Stimulated activated CD8-positive, alpha-beta memory T cell treated with anti-CD3 and anti-CD28 coated beads, Interleukin-7, amount 100 ng/mL, for 1 hour (primary cell): ENCODE measurements at places on chromosomes 2 and 18.

GRCh38 chr2:219167997-219168396 is 1.8 kb downstream of the SLC23A3 start:
- no peak for DNase-seq

GRCh38 chr2:221377066-221377465 is 195.0 kb downstream of the EPHA4 start:
- DNase-seq = no peak

DNA sequence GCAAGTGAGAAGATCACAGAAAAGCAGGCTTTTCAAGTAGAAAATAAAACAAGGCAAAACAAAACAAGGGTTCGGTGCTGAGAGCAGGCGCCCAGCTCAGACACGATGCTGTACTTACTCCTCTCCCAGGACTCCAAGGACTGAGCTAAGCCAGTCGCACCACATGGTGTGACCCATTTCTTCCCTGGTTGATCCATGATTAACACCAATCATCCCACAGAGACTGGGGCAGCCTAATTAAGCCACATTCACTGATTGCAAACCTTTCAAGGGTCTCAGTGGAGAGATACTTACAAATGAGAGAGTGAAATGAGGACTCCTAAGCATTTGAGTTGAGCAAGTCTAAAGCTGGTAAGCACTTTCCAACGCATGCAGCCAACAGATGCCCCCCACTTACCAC is 155.2 kb downstream of the MYO5B start:
- no peak for DNase-seq

- no peak for DNase-seq
Observed at GRCh38 chr18:63346031-63346430, 21.0 kb downstream of the KDSR start.

DNA sequence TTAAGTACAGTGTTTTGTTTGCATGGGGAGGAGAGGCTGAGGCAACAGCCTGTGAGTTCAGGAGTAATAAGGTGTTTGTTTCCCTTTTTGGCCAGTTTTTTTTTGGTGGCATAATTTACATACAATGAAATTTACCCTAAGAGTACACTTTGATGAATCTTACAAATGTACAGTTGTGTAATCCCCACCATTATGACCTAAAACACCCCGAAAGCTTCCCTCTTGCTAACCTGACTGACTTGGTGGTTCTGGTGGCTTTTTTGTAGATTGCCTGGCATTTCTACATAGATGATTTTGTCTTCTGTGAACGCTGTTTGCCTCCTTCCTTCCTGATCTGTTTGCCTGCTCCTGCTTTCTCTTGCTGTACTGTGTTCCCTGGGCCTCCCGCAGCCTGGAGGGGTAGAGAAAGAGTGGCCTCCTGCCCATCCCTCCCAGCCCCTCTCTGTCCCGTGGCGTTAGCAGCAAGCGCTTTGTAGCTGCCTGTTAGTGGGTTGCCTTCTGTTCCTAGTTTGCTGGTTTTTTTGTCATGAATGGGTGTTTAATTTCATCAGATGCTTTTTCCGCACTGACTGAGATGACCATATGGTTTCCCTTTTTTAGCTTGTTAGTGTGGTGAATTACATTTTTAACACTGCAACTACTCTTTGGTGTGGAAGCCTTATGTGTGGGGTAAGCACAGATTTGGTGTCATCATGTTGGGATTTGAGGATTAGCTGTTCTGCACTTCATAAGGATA is 32.1 kb downstream of the ASAP2 start:
- no peak for DNase-seq

GRCh38 chr2:134252092-134252750 is 1.7 kb upstream of the MGAT5 start:
- no peak for DNase-seq

DNA sequence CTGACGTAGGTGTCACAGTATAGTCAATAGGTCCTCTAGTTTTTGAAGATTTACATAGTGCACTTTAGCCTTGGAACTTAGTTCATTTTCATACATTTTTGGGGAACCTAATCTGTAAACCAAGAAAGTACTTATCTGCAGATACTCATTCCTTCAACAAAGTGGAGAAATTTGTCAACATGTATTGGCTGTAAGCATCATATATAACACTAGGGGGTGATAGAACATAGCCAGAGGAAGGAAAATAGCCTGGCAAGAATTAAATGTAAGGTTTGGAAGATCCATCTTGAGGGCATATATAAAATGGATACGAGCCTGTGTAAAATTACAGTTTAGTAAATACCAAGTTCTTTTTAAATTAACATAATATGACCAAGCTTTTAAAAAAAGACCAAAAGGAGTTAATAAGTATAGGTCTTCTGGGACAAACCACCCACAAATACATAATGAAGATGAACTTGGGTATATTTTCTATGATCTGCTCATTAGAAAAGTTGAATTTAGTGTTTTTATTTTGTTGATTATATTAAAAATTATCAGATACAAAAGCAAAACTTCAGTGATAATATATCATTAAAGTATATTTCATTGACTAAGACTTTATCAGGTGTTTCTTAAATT is 18.2 kb downstream of the RPL37A start:
- DNase-seq = no peak

- DNase-seq = no peak
Observed at GRCh38 chr2:100422320-100423055, 5.0 kb upstream of the CHST10 start.

DNA sequence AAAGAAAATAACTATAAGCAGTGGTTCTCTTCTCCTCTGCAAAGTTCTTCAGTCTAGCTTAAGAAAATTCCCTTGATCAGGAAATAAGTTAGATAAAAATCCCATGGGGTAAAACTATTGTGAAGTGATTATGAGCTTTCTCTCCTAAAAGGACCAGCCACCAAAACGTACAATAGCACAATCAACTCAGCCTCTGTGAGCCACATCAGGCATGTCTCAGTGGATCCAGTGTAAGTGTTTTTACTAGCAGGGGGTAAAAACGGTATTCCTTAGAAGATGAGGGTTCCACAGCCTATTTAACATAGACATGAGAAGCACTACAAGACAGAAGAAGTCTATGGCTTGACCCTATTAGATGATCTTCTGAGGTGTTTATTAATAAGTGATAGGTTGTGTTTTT is 503.2 kb downstream of the PIK3C3 start:
- DNase-seq = no peak

- no peak for DNase-seq
Observed at GRCh38 chr2:215731108-215731658, 282.2 kb downstream of the MREG start.

DNA sequence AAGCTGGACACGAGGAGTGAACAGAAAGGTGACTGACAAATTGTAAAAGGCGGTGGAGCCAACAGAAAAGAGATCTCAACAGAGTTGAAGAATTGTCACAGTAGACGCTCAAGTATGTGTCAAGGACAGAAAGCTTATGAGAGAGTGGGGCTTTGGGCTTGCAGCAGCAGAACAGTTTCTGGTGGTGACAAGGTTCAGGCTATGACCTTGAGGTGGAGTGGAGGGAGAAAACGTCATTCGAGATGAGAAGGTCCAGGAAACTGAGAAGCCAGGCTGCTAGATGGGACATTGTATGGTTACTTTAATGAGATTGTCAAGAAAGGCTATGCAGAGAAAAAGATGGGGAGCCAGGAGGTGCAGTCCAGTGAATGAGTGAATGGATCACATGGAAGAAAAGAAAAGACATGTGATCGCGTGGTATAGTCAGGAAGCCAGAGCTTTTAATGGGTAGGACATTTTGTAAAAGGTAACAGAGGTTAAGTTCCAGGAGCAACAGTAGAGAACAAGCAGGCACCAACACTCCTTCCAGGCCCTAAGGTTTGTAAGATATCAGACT is 91.1 kb upstream of the EPC2 start:
- DNase-seq = no peak

GRCh38 chr2:18896125-18896764 is 306.9 kb upstream of the NT5C1B start:
- DNase-seq = no peak

GRCh38 chr2:120367649-120368048 is 21.7 kb downstream of the INHBB start:
- DNase-seq = no peak

- no peak for DNase-seq
Observed at GRCh38 chr2:239598011-239598731, 197.4 kb upstream of the HDAC4 start.

GRCh38 chr2:10957391-10957790 is 45.7 kb downstream of the KCNF1 start:
- DNase-seq = no peak

GRCh38 chr2:120477198-120477597 is 131.3 kb downstream of the INHBB start:
- DNase-seq = no peak

DNA sequence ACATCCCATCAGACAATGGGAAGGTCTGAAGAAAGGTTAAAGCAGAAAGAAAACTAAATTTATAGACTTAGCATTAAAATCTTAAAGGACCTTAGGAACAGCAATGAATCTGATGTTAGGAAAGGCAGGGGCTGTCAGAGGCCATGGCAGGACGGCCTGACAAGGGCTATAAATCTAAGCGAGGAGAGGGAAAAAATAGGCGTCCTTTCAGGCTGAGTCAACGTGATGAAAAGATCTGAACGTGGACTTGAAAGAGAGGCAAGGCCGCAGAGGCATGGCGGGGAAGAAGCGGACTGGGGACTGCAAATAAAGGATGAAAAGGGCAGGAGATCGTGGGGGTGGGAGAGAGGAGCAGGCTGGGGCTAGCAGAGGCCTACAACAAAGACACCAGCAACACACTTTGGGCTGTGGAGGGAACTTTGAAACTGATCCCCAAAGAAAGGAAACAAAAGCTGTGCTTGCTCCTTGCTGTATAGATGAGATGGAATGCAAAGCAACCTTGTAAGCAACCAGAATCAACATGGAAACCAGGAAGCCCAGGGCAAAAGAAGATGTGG is 145.6 kb downstream of the NRP2 start:
- no peak for DNase-seq

- DNase-seq = no peak
Observed at GRCh38 chr2:120298173-120298835, 45.7 kb downstream of the RALB start.
